ENCODE measurements at places on chromosomes 2 and 18.

- peak; percentile 62 for DNase-seq
Observed at GRCh38 chr2:177295484-177295883, 31.0 kb upstream of the NFE2L2 start.

DNA sequence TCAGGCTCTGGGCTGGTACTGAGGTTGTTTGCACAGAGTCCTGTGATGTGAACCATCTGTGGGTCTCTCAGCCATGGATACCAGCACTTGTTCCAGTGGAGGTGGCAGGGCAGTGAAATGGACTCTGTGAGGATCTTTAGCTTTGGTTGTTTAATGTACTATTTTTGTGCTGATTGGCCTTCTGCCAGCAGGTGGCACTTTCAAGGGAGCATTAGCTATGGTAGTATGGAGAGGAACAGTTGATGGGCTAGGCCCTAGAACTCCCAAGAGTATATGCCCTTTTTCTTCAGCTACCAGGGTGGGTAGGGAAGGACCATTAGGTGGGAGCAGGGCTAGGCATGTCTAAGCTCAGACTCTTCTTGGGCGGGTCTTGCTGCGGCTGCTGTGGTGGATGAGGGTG, 257.0 kb upstream of the GYPC start:
- no peak for DNase-seq

DNA sequence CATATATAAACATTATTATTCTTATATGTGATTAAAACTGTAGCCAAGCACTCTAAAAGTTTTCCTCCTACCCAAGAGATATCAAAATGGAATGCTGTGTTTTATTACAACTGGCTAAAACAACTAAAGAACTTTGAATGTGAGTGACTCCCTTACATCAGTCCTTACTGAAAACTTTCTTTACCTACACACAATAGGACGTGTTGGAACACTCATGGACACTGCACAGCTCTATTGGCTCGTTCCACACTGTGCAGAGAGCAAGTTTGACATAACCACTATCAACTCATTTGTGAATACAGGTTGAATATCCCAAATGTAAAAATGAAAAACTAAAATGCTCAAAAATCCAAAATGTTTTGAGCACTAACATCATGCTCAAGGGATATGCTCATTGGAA, 650.6 kb downstream of the SLC4A3 start:
- no peak for DNase-seq

GRCh38 chr2:37284381-37284780, 40.3 kb downstream of the PRKD3 start:
- DNase-seq, result peak; percentile 59

DNA sequence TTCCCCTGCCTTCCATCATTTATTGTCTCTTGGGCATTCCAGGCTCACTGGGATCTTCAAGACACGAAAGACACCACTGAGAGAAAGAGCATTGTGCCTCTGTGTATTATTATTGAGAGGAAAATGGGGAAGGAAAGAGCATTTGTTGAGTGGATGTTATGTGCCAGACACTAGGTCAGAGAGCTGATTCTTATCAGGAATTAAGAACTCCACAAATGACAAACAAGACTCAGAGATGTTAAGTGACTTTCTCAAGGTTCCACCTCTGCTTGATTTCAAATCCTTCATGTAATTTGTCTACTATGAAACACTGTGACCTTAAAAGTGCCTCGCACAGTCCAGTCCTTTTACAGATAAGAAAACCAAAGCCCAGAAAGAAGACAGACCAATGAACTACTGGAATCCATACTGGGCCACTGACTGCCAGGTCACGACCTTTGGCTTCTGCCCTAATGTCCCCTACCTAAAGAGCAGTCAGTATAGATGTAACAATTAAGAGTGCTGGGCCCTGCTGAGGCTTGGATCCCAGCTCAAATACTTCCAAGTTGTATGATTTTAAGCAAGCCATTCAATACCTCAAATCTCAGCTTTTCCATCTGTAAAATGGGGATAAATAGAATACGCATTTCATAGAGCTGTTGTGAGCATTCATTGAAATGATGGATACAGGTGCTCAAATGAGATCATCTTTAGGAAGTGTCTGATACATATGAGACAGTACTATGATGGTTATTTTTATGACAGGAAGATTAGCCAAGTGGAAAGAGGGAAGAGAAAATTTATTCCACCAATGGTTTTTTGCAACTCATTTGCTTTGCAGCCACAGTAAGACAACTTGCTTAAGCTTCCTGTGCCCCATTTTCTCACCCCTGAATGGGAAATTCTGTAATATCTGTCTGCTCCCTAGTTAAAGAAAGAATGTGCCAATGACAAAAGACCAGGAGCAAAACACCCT, 10.9 kb downstream of the KLF7 start:
- no peak for DNase-seq

GRCh38 chr2:70959271-70959761, 19.1 kb upstream of the ANKRD53 start:
- no peak for DNase-seq

GRCh38 chr2:26503231-26503880, 25.4 kb upstream of the OTOF start:
- peak; percentile 59 for DNase-seq

DNA sequence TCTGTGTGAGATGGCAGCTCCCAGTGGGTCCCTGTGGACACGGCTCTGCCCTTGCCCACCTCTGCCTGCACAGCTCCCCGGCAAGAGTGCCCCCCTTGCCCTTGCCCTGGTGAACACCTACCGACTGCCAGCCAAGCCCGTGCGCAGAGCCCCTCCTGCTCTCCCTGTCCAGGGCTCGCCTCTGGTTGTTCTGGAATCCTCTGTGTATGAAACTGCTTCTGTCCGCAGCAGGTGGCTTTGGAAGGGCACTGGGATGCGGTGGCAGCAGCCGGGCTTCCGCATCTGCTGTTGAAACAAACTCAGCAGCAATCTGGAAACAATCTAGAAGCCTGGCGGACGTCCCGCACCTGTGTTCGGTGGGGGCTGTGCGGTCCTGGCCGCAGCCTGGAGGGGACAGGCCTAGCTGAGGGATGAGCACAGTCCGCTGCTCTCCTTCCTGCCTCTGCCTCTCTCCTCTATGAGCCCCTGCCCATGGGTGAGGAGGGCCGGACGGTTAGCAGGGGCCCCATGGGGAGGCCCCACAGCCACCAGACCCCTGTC, 34.0 kb upstream of the KLF11 start:
- DNase-seq, result no peak

- DNase-seq, result peak; percentile 55
Observed at GRCh38 chr2:121689356-121689755, 40.1 kb upstream of the CLASP1 start.

DNA sequence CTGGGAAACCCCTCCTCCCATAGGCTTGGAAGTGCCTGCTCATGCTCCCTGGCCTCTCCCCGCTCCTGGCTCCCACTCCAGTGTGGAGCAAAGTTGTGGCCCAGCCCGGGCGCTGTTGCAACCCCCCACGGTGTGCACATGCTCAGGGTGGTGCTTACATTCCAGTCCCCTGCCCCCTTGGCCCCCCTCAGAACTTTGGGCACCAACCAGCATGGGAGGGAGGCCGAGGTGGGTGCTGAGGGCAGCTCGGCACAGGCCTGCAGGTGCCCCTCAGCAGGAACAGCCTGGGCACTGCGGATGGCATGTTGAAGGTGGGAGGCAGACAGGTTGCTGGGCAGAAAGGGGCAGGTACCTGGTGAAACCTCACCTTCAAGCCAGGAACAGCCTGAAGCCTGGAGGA, 125.3 kb downstream of the ARHGAP28 start:
- DNase-seq, result no peak

DNA sequence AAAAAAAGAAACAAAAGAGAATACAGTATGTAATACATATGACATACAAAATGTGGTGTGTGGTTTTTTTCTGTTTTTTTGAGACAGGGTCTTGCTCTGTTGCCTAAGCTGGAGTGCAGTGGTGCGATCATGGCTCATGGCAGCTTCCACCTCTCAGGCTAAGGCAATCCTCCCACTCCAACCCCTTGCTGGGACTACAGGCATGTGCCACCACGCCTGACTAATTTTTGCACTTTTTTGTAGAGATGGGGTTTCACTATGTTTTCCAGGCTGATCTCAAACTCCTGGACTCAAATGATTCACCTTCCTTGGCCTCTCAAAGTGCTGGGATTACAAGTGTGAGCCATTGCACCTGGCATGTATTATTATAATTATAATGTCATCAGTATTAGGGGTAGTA, 38.9 kb downstream of the DHX57 start:
- no peak for DNase-seq

DNA sequence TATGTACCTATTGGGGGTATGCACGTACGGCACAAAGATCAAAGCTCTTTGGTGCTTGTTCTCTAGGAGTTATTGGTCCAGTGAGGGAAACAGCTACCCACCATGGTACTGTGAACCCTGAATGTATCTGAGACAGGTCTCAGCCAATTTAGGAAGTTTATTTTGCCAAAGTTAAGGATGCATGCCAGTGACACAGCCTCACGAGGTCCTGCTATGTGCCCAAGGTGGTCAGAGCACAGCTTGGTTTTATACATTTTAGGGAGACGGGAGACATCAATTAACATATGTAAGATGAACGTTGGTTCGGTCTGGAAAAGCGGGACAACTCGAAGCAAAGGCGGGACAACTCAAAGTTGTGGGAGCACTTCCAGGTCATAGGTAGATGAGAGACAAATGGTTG, 75.8 kb downstream of the SOWAHC start:
- no peak for DNase-seq

GRCh38 chr2:205747829-205748386, 65.6 kb downstream of the NRP2 start:
- peak; percentile 62 for DNase-seq

GRCh38 chr2:205776139-205776538, 93.8 kb downstream of the NRP2 start:
- DNase-seq, result peak; percentile 52

DNA sequence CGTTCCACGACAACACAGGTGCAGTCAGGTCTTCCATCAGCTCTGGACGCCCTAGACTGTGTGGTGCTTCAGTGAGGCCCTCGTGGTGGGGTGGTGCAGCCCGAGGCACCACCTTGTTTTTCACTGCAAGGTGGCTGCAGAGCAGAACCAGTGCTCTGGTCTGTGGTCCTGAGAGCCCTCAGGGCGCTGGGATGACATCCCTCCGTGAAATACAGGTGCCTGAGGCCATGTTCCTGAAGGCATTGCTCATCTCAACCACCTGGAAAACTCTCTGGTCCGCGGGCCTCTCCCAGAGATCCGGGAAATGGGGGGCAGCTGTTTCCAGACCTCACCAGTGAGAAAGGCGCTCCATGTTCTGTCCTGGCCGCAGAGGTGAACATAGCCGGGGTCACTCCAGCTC, 119.2 kb downstream of the ACOXL start:
- DNase-seq, result no peak

DNA sequence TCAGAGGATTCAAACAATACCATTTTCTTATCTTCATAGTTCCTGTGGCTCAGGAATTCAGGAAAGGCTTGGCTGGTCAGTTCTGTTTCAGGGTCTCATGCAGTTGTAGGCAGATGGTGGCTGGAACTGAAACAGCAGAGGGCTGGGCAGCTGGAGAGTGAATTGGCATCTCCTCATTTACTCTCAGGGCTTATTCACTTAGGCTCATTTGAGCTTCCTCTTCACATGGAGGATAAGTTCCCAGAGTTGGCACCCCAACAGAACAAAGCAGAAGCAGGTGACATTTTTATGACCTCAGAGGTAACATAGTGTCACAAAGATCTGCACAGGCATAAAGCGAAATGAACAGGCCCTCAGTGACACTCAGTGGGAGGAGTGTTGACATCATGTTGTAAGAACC, 66.1 kb downstream of the RBBP8 start:
- peak; percentile 65 for DNase-seq

- DNase-seq, result no peak
Observed at GRCh38 chr18:75818383-75818782, 390.9 kb upstream of the SMIM21 start.

DNA sequence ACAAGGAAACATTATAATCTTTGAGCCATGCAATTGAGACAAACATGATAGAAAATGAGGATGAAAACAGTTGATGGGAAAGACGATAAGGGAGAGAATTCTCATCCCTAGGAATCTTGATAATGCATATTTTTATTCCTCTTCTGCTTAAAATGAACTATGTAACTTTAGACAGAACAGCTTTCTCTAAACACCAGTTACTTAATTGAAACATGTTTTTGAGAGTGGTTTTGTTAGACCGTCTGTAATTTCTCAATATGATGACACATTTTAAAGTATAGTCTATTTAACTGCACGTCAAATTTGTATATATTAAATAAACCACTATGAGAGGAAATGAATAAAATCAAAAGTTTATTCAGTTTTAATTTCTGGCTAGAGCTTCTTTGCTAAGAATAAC, 1453.9 kb upstream of the NXPH2 start:
- no peak for DNase-seq

DNA sequence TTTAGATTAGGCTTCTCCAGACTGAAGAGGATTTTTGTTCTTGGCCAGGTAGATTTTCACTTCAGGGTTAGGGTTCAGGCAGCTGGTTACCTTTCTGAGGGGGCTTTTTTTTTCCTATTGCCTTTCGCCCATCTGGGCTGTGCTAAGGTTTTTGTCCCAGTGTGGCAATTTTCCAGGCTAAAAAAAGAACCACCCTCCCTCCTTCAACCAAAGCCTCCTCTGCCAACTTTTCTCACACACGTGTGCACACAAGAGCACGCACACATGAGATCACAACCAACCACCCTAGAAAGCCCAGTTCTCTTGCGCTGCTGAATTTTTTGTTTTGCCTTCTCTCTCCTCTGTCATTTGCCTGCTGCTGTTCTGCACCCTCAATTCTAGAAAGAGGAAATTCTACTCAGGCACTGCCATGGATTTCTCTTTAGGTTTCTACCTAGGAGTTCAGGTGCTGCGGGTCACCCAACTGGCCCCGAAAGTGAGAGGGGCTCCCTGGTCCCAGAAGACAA, 8.5 kb upstream of the CXCR4 start:
- DNase-seq, result no peak

DNA sequence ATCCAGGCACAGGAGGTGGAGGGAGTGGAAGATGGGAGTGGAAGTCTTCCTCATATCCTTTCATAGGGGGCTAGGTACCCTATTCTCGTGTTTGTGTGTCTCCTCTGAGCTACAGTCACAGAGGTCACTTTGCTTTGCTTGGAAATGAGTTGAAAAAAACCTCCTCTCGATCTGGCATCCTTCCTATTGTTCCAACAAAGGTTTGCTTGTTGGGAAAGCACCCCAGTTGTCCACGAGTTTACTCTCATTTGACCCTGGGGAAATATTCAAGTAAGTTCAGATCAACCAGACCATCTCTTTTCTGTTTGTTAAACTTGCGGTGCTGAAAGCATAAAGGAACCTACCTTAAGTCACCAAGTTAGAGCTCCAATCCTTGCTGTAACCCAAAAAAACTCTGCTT, 59.3 kb downstream of the ARHGEF33 start:
- DNase-seq, result no peak

- no peak for DNase-seq
Observed at GRCh38 chr2:239695728-239696240, 295.0 kb upstream of the HDAC4 start.

DNA sequence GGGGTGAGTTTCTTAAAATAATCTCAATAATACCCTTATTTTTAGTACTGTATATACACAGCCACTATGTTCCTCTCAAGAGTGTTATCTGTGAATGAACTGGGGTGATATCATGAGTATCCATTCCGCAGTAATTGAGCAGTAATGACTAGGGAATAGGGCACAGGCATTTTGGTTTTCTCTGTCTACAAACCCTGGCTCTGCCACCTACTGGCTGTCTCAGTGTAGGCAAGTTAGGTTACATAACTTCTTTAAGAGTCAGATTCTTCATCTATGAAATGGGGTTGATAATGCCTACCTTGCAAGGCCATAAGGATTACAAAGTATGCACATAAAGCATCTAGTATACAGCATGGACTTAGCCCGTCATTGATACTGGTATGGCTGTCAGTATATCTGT, 555.8 kb downstream of the NRXN1 start:
- DNase-seq, result no peak

GRCh38 chr2:31401580-31401979, 13.0 kb downstream of the XDH start:
- peak; percentile 97 for DNase-seq
